ENCODE measurements at places on chromosomes 5 and 9. TPM values are rescaled to one million over a fixed set of nuclear protein-coding genes. Genes with fewer than 3 reads are reported as not detected.

DNA sequence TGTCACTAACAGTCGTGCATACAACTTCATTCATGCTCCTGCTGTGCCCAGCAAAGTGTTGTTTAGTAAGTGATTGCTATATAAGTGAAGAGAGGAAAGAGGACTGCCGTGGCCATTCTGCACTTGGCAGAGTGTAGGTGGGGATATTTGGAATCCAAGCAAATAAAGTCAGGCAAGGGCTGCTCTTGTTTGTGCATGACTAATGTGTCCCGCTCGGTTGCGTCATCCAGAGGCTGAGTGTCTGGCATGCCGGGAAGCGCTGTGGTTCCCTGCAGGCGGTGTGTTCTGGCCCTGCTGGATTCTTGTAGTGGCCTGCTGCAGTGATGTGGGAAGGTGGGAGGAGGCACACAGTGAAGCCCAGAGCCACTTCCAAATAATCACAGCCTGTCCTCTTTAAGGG is 136.9 kb upstream of the ANKH start:
- DNase-seq = peak; percentile 93

DNA sequence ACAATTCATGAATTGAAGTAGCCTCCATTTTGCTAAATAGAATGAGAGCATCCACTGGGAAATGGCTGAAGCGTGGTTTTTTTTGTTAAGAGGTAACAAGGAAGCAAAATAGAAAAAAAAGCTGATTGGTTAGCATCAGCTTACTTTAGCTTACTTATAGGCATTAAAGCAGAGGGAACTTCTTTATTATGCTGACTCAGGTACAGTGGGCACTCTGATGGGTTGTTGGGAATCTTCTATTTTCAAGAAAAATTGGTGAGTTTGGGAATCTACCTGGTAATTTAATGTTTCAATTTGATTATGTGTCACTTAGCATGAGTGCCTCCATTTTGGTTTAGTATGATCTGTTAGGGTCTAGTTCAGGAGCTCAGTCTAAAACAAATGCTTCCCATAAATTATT is 289.6 kb downstream of the ANXA1 start:
- DNase-seq = no peak

GRCh38 chr9:132984202-132985070 is 5.9 kb downstream of the GFI1B start:
- no peak for DNase-seq

- no peak for DNase-seq
Observed at GRCh38 chr9:136455043-136456002, 15.7 kb upstream of the INPP5E start.

GRCh38 chr9:95756986-95757385 is 118.5 kb upstream of the ERCC6L2 start:
- peak; percentile 20 for DNase-seq

GRCh38 chr5:10063997-10064396 is 185.7 kb downstream of the ATPSCKMT start:
- DNase-seq = no peak

DNA sequence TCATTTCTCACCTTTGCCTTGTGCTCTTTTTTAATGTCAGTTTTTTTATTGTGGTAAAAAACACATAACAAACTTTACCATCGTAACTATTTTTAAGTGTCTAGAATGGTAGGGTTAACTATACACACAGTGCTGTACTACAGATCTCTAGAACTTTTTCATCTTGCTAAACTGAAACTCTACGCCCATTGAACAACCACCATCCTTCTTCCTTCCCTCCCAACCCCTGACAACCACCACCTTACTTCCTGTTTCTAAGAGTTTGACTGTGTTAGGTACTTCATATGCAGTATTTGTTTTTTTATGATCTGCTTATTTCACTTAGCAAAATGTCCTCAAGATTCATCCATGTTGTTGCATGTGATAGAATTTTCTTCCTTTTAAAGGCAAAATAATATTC is 54.9 kb downstream of the PSAT1 start:
- DNase-seq = no peak

GRCh38 chr5:172931001-172931536 is 28.2 kb upstream of the RPL26L1 start:
- DNase-seq = peak; percentile 83

DNA sequence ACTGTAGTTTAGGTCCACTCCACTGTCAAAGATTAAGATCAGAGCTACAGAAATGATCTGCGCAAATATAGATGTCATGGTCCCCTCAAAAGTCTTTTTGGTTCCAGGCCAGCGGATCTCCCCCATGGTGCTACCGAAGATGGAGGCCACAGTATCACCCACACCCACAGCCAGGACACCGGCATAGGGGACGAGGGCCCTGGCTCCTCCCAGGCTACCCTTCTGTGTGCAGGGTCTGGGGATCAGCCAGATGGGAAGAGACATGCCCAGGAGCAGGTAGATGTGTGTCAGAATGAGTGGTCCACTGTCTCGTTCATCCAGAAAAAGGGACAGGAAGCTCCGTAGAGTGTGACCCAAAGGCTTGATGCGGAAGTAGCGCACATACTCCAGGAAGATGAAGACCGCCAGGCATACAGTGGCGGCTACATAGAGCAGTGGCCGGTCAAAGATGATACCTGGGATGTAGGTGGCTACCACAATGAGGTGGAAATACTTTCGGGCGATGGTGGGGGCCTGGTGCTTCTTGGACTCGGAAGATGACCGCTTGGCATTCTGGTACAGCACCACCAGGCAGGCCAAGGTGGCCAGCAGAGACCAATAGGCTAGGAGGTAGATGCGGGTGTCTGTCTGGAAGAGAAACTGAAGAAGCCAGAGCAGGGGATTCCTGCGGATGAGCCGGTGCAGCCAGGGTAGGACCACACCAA is 1.5 kb downstream of the DOLK start:
- DNase-seq = no peak

DNA sequence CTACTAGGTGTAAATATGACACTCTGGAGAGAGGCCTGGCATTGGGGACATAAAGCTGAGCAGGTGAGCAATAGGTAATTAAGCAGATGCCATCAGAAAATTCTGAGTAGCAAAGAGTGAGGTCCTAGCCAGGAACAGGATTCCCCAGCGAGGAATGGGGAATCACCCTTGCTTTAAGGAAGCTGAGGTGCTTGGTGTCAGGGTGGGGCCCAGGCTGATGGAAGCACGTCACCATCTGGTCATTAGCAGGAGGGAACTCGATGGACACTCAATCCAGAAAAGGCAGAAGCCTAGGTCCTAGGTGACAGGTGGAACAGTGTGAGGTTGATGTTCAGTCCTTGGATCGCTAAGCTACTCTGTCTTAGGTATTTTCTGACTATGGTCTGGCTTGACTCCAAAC is 562.7 kb upstream of the DAP start:
- no peak for DNase-seq

GRCh38 chr5:66744040-66744439 is 147.8 kb downstream of the MAST4 start:
- peak; percentile 10 for DNase-seq

DNA sequence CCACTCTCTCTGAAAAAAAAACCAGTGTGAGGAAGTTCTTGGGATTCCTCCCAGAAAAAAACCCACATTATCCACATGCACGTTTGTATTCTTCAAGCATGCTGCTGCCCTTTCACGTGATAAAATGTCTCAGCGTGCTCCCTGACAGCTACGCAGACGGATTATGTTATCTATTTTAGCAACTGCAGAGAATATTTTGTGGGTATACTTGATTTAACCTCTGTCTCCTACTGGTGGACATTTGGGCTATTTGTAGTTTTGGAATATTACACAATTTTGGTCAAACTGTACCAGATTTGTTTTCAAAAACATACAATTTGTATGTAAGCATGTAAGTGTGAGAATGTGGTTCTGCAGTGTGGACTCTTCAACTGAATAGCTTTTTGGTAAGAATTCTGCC is 10.7 kb downstream of the PRRC2B start:
- DNase-seq = peak; percentile 83

DNA sequence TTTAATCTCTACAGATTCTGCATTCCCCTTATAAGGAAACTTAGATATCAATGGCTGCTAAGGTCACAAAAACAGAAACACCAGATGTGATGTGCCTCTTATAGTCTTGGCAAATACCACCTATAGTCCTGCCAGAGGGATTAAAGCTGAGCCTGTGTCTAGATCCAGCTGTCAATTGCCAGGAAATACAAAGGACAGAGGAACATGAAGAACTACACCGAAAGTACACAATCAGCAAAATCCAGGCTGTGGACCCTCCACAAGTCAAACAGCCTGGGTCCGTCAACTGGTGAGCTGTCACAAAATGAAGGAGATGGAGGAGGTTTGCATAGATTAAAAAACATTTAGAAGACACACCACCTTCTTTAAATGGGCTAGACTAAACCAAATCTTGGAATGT is 85.4 kb downstream of the KLF4 start:
- no peak for DNase-seq

GRCh38 chr5:69129413-69129812 is 35.6 kb downstream of the SLC30A5 start:
- peak; percentile 71 for DNase-seq

DNA sequence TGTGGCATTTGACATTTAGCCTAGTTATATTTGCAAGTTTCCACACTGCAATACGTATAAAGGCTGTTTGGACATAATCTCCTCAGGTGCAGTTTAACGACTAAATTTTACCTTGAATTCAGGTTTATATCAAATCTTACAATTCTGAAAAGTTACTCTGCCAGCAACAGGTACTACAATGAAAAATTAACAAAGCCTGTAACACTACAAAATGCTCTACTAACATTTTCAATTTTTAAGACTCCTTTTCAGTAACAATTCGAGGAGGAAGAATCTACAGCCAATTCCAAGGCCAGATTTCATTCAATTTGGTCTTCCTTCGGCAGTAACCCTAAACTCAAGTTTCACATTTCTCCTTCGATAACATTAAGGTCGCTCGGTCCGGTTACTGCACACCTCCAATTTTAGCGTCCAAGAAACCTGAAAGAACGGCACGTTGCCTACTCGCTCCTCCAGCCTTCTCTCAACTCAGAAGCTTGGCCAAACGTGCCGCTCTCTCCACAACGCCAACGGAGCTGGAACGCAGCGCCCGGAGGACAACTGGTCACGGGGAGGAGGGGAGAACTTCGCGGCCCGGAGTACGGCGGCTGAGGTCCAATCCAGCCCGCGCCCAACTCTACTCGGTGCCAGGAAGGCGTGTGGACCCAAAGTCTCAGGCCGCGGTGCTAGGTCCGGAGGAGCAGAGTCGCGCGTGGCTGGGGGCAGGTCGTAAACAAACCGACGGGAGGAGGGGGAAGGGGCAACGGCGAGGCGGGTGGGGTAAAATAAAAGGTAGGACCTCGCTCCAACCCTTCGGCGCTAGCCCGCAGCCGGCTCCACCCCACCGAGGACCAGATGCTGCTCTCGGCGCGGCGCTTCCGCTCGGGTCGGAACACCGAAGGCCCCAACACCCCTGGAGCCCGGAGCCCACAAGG is 681 bp downstream of the FNIP1 start:
- DNase-seq = peak; percentile 35

GRCh38 chr5:112549127-112549526 is 130.1 kb upstream of the EPB41L4A start:
- no peak for DNase-seq

- DNase-seq = no peak
Observed at GRCh38 chr5:17436761-17437221, 61.2 kb upstream of the TAF11L2 start.

DNA sequence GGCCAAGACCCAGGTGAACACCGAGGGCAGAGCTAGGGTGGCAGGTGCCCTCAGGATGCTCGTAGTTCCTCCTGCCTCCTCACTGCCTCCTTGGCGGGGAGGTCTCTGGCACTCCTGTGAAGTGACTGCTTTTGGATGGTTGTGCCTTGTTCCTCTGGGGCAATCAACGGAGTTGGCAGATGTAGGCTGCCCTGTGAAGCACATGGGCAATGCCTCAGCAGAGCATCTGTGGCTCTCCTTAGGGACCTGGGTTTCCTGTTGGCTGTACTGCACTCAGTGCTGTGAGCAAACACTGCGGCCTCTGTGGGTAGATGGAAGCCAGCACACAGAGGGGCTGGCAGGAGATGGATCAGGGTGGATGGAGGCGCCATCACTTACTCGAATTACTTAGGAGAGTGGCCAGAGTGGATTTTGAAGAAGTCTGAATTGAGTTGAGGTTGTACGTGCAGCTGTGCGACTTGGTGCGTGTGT is 71.4 kb upstream of the COL5A1 start:
- DNase-seq = peak; percentile 76

GRCh38 chr5:168204165-168204564 is 87.3 kb upstream of the WWC1 start:
- DNase-seq = no peak

GRCh38 chr5:154174091-154174490 is 16.4 kb upstream of the GALNT10 start:
- no peak for DNase-seq

DNA sequence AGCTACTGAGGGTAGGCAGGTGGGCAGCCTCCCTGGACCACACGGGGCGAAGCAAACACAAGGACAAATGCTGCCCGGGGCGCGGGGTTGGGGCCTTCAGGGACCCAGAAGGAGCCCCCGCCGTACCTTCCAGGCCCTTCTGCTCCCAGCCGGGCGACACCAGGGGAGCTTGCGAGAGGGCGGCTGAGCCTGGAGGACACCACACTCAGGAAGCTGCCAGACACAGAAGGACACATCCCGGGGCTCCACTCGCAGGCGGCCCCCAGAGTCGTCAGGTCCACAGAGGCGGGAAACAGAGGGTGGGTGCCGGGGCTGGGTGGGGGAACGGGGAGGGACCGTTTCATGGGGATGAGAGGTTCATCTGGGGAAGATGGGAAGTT is 58.5 kb upstream of the UBAC1 start:
- no peak for DNase-seq

GRCh38 chr5:172712610-172713009 is 58.4 kb downstream of the DUSP1 start:
- no peak for DNase-seq

- DNase-seq = no peak
Observed at GRCh38 chr5:76710991-76711390, 4.9 kb upstream of the F2R start.

DNA sequence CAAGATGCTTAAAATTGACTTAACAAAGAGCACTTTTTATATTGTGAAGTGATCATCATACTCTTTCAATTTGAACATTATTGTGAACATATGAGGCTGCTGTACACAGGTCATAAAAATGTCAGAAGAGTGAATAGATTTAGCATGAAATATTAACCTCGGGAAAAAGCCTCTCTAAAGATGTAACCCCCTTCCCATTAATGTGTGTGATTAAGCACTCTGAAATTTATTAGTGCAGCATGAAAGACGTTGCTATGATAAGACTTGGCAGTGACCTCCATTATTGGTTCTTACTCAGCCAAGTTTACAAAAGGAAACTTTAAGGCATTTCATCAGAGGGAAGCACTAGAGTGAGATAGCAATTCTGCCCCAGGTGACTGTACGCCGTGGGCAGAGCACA is 326.5 kb downstream of the NTRK2 start:
- no peak for DNase-seq

The BRD3 gene
- total RNA-seq = 6.3 TPM

The SPATA31E1 gene
- total RNA-seq = not detected

The DIPK1B gene
- total RNA-seq = not detected

The ANKRD31 gene
- total RNA-seq = not detected

The SLC2A8 gene
- 10.5 TPM for total RNA-seq

The OCLN gene
- total RNA-seq = 0.06 TPM

The TBCA gene
- total RNA-seq = 179 TPM

The ECSCR gene
- total RNA-seq = 0.40 TPM

The ADAMTSL2 gene
- total RNA-seq = 0.32 TPM

The FAM221B gene
- not detected for total RNA-seq

The SOHLH1 gene
- not detected for total RNA-seq
